KBM-7 (cell line): ENCODE measurements at places on chromosomes 12 and 14.

DNA sequence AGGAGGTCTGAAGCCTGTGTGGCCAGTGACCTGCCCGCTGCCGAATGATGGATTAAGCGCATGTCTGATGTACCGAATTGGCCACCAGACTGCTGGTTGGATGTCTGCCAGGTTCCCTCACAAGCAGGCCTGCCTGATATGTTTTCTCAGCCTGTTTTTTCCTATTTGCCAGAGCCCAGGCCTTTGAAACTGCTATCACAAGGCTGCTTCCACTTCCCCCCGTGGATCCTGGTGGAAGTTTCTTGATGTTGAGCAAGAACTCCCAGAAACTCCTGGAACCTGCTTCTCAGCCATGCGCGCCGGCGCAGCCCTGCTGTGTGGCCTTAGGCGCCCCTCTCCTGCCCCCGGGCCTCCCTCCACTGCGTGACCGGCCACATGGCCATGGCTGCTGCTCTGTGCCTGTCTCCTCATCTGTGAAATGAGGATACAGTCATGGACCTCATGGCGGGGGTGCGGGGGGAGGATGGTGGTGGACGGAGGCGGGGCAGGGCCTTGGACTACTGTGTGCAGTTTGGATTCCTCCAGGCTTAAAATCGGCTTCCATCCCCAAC, 56.6 kb downstream of the CALM1 start:
- no peak for DNase-seq

- no peak for DNase-seq
These were observed 582.5 kb upstream of the MGAT4C start for GRCh38 chr12:86838711-86839110.

DNA sequence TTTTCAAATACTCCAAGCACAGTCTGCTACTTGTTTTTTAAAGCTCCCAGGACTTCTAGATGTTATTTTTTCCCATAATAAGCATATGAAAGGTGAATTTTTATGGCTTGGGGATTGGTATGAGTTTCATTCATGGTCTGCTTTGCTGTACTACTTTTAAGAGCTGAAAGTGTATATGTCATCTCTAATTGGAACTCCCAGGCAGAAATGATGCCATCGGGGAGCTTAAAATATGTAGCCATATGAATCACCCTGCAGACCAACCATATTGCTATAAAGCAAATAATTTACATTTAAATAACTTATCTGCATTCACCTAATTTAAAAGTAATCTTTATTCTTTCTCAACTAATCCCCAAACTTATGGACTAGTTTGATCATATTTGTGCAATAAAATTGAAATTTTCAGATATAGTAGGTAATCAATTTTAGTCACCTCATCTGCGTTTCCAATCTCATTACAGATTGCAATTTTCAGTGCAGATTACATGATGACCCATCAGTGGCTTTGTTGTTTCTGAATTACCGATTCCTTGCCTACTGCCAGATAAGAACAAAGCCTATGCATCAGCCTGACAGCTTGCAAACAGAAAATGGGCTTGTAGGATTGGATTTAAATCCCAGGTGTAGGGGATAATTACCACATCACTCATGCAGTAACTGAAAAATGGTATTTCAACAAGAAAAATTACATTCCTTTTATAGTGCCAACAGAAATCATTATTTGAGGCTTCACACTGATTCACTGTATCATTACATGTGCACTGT, 689.4 kb downstream of the NOVA1 start:
- no peak for DNase-seq

DNA sequence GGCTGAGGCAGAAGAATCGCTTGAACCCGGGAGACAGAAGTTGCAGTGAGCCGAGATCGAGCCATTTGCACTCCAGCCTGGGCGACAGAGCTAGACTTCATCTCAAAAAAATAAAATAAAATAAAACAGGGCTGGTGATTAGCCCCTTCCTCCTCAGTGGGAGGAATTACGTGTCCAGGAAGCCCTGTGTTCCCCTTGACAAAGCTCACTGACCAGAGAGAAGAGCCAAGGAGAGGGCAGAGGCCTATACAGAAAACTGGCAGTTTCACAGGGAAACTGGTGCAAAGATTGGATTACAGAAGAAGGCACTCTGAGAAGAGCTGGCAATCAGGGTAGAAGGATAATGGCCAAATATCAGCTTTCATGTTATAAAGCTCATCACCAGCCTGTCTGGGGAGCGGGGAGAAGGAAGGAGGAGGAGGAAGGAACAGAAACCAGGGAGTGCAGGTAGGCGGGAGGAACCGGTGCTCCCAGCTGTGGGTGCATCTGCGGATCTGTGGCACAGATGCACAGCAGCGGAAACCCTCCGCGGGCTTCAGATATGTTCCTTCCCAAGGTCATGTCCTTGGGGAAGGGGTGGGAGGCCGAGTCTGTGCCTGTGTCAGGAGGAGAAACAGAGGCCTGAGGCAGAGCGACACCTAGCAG, 6.7 kb downstream of the RAB15 start:
- DNase-seq, result no peak

- no peak for DNase-seq
These were observed 4.9 kb downstream of the RHOJ start for GRCh38 chr14:63209160-63209559.

- DNase-seq, result no peak
These were observed 37.1 kb upstream of the OR5AU1 start for GRCh38 chr14:21192875-21193535.

DNA sequence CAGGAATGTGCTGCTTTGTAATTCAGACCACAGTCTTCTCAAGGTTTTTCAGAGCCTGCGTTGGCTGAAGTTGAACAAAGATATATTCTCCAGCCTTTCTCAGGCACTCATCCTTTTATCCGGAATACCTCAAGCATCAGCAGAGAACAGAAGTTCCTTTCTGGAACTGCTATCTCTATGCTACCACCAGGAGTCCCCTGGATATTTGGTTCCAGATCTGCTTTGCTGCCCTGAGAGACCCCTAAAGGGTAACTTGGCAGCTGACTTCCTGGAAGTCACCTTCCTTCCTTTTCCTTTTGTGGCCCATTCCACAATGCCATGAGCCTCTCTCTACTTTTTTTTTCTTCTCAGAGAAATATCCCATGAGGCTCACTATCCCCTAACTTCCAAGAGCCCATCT, 188.2 kb downstream of the PLCZ1 start:
- DNase-seq, result no peak

GRCh38 chr14:61553730-61554641, 141.3 kb upstream of the HIF1A start:
- no peak for DNase-seq

GRCh38 chr12:1666215-1666614, 24.7 kb upstream of the ADIPOR2 start:
- no peak for DNase-seq

- DNase-seq, result no peak
These were observed 104.3 kb upstream of the MAX start for GRCh38 chr14:65206448-65207096.

- DNase-seq, result no peak
These were observed 122.1 kb upstream of the NRXN3 start for GRCh38 chr14:78048120-78048519.

- no peak for DNase-seq
These were observed 319.7 kb upstream of the NAV3 start for GRCh38 chr12:77510985-77511384.

- DNase-seq, result no peak
These were observed 20.0 kb upstream of the DNAH10 start for GRCh38 chr12:123741937-123742572.

DNA sequence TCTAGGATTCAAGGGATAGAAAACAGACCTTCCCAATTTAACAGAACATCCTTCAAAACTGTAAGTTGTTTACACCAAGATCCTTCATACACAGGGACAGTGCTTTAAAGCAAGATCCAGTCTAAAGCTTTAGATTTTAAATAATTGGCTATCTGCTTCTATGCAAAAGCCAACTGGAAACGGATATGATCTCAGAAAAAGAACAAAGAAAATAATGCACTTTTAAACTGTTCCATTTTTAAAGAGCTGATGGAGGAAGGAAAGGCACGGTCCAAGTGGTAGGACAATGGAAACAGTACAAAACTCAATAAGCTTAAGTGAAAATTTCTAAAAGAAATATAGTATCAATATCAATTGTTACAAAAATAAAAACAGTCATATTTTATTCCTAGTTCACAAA, 27.7 kb downstream of the LRP6 start:
- DNase-seq, result no peak

DNA sequence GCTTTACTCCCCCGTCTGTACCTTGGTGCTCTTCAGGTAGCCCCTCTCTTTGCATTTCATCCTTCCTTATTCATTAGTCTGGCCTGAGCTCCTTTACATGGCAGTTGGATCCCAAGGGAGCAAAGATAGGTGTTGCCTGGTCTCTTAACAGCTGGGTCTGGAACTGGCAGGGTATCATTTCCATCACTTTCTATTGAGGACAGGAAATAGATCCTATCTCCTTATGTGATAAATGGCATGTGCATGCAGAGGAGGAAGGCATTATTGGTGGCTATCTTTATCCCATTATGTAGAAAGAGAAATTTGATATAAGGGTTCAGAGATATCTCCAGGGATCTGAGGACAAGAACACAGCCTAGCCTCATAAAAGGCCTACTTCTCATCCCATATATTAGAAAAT, 54.6 kb upstream of the OAS1 start:
- DNase-seq, result no peak
